ENCODE measurements at places on chromosomes 1 and 21.

DNA sequence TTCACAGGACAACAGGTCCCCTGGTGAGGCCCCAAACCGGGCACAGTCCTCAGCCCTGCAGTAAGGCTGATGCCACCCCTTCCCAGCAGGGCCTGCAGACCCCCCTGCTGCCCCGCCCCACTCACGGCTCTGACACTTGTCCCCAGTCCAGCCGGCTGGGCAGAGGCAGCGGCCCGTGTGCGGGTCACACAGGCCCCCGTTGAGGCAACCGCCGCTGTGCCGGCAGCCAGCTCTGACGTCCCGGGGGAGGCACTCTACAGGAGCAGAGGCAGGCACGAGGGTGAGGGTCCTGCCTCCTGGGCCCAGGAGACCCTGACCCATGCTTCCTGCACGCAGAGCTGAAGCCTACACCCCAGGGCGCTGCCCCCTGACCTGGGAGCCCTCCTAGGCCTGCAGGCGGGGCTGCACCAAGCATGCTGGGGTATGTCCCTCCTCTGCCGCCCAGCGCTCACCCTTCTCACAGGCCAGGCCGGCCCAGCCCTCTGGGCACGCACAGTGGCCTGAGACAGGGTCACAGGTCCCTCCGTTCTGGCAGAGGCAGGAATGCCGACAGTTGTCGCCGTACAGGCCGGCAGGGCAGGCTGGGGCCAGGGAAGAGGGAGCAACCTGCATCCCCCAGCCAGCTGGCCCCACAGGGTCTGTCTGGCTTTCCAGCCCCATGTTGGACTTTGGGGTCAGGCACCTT is 43.9 kb downstream of the ARHGEF16 start:
- no peak for DNase-seq

DNA sequence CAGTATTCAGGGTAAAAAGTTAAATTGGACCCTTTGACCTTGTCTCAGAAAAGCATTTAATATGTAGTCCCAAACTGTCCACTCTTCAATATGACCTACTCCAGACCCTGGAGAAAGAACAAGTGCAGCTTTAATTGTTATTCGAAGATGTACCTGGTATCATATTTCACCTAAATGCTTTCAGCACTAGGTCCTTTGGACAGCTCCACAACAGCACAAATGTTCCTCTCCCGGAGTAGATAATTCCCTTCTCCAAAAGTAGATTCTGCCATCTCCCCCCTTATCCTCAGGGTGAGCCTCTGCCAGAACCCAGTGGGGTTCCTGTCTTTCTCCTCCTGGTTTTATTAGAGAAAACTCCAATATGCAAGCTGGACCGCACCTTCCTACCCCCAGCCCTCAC is 104.5 kb upstream of the AJAP1 start:
- DNase-seq: no peak

GRCh38 chr1:90753556-90753955 is 36.5 kb upstream of the BARHL2 start:
- DNase-seq: no peak

DNA sequence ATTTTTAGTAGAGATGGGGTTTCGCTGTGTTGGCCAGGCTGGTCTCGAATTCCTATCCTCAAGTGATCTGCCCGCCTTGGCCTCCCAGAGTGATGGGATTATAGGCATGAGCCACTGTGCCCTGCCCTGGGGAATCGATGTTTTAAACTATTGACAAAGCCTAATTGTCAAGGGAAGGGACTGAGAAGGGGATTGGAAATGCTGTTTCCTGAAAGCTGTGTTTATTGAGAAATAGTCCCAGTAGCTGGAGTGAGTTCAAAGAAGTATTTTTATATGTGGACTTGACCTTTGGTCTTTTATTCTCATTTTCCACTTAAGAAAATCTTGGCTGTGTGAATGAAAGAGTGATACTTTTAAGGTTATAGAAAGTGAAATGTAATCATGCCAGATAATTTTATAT is 47.5 kb downstream of the KIF1B start:
- no peak for DNase-seq

GRCh38 chr1:107479865-107480350 is 339.1 kb downstream of the NTNG1 start:
- no peak for DNase-seq

DNA sequence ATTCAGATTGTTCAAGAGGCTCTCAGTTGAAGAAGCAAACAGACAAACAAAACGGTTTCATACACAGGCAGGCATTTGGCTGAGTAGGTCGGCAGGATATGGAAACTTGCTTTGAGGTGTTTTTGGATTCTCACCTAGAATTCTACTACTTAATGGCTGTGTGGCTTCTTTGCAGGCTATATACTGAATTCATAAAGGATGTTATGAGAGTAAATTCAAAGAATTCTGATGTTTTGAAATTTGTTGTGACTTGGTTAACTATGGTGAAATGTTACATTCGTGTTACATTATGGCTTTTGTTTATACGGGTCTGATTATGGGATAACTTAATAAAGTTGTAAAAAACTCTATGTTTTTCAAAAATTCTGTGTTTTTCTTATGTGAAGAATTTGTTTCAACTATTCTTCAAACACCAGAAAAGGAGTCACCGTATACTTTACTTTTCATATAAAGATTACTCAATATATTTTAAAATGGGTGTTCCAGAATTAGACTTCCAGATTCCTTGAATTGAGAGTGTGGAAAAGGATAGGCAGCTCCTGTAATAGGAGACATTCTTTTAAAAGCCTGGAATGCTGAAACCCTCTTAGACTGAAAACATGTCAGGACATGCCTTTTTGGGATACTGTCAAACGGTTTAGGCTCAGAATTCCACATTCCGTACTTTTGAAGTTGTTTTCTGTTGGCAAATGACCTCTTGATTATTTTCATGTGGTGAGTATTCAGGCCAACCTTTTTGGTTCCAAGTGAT is 8.2 kb upstream of the IRF2BP2 start:
- no peak for DNase-seq

DNA sequence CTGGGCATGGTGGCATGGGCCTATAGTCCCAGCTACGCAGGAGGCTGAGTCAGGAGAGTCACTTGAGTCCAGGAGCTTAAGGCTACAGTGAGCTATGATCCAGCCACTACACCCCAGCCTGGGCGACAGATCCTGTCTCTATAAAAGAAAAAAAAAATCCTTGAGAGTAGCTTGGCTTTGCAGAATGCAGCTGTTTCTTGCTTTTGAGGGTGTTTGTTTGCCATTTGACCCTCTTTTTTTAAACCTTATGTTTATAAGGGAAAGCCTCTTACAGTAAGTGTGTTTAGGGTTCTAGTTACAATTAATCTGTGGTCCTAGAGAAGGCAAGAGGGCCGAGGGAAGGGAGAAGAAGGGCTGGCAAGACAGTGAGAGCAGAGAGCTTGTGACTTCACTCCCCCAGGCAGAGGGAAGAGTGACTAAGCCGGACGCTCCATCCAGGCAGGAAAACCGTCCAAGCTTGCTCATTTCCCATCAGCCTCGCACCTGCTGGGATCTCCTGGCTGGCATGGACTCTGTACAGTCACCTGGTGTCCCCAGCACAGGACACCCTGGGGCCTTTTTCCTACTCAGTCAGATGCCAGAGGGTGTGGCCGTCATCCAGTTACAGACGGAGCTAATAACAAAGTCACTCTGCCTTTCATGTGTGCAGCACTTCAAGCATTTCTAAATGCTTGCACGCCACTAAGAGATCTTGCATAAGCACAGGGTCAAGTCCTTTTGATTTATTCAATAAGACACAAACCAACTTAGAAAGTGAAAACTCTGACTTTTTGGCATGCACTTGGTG is 55.5 kb upstream of the PSEN2 start:
- DNase-seq: no peak

GRCh38 chr1:206570529-206570928 is 41.7 kb downstream of the EIF2D start:
- no peak for DNase-seq

GRCh38 chr1:158333405-158334155 is 2.2 kb upstream of the CD1B start:
- no peak for DNase-seq

- DNase-seq: no peak
Observed at GRCh38 chr1:166080967-166081870, 85.6 kb downstream of the FAM78B start.

GRCh38 chr1:59427155-59427554 is 130.3 kb downstream of the FGGY start:
- no peak for DNase-seq

- DNase-seq: no peak
Observed at GRCh38 chr1:77543822-77544448, 138.5 kb downstream of the ZZZ3 start.

DNA sequence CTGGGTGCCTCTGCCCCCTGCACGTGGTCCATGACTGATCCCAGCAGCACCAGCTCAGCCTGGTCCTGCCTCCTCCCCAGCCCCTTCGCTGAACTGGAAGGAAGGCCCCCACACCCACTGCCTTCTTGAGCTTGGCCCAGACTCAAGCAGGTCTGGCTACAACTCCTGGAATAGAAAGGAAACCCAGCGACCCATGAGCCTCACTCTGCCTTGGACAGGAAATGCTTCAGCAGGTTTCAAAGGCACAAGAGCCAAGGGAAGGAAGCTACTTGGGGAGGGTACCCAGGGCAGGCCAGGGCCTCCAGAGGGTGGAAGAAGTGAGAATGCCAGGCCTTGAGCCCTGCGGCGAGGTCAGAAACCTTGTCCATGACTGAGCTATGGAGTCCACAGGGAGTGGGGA is 35.9 kb upstream of the RD3 start:
- DNase-seq: no peak

- DNase-seq: no peak
Observed at GRCh38 chr1:86352086-86352485, 44.0 kb downstream of the ODF2L start.

DNA sequence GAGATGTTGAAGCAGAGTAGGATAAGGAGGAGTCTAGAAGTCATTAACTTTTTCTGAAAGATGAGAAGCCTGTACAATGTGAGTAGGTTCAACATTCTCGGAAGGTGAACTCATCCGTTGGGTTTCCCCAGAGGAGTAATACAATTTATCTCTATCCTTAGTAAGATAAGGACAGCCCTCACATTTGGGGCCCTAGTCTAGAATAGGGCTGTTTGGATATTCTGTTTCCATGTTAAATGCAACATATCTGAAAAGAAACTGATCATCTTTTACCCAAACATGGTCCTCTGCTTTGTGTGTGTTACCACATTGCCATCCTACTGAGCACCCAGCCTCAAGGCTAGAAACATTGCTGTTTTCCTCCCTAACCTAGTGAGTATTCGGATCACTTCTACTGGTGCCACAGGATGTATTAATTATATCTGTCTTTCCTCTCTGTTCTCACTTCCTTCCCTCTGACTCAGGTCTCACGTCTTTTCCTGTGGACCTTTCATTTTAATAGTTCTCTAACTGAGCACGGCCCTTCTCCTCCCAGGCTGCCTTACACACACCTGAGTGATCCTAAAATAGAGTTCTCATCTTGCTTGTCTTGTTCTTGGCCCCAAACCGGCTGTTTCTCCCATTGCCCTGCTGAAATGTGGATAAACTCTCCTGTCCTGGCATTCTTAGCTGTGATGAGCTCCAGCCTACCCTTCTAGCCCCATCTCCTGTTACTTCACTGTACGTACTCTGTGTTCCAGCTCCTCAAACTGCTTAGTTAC is 91.7 kb downstream of the CDC14A start:
- DNase-seq: no peak

DNA sequence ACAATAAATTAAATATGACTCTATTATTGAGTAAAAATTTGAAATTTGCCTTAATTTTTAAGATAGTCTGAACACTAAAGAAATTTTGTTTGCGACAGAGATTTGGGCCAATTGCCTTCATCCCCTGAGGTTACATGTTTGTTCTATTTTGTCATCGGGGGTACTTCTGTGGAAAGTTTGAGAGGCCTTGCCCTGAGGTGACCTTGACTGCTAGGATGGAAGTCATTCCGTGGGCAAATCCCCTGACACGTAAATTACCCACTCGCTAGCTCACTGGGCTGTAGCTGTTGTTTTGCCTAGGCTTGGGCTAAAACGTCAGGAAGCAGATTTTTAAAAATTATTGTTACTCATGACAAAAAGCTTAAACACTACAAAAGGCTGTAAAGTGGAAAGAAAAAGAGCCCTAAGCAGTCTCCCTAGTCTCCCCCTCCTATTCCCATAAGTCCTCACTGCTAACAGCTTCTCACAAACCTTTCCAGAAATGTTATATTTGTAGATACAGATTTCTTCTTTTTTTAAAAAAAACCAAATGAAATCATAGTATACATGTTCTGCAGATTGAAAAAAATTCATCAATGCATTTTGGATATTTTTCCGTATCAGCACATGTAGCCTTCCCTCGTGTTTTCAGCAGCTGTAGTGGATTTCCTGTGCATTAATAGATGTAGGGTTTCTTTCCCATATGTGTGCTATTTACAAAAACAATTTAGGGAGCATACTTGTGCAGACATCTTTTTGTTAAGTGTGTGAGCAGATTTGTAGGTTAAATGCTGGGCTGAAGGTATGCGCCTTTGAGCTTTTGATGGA is 142.7 kb downstream of the MRPS6 start:
- DNase-seq: no peak

DNA sequence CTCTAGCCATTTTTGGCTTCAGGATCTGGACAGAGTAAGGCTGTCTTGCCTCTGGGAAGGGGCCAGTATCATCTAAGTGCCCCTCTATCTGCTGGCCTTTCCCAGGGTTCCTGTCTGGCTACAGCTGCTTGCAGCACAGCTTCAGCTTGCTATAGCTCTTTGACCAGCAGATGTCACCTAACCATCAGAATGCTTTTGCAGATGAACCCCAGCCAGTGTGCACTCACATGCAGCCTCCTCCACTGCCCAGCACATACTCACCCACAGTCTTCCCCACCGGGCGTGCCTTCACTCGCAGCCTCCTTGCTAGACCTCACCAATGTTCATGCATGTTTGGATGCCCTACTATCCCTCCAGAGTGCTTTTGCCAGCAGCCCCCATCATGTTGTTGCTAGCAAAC is 769.0 kb downstream of the BRINP3 start:
- peak; percentile 23 for DNase-seq

GRCh38 chr1:119712342-119713038 is 756 bp downstream of the PHGDH start:
- DNase-seq: peak; percentile 92

- DNase-seq: no peak
Observed at GRCh38 chr1:46757247-46757955, 38.5 kb upstream of the EFCAB14 start.

DNA sequence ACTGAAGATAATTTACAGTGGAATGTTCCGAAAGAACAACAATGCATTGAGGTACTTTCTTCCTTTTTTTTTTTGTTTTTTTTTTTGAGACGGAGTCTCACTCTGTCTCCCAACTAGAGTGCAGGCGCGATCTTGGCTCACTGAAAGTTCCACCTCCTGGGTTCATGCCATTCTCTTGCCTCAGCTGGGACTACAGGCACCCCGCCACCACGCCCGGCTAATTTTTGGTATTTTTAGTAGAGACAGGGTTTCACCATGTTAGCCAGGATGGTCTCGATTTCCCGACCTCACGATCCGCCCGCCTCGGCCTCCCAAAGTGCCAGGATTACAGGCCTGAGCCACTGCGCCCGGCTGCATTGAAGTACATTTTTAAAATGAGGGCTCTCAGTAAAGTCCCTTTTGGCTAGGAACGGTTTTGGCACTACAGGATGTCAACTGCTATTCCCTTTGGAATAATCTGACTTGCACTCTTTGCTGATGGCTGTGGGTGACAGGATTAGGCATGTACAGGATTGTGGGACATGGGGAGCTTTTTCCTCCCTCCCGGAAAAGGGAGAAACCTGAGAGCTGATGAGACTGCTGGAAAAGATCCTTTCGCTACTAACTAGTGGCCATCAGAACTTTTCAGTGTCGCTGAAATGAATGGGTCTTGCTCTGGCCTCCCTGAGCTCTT is 56.9 kb upstream of the EDEM3 start:
- DNase-seq: no peak

- peak; percentile 79 for DNase-seq
Observed at GRCh38 chr1:24932284-24932683, 2.2 kb upstream of the RUNX3 start.
